B cell (primary cell): ENCODE measurements at places on chromosomes 1 and 21. TPM values are rescaled to one million over a fixed set of nuclear protein-coding genes. Genes with fewer than 3 reads are reported as not detected.

The CLCNKA gene
- 0.19 TPM in 1 of 2 replicates, not detected in the other for total RNA-seq

The SH2D2A gene
- total RNA-seq = 2.1 and 3.9 TPM in 2 replicates

The PRAMEF27 gene
- total RNA-seq = not detected in 2 replicates

The PLA2G2A gene
- total RNA-seq = not detected in 2 replicates

The HORMAD1 gene
- 1.1 and 2.1 TPM in 2 replicates for total RNA-seq

The REN gene
- not detected in 2 replicates for total RNA-seq

The NBPF6 gene
- total RNA-seq = not detected in 2 replicates

The RGS8 gene
- total RNA-seq = not detected in 2 replicates

The KRTAP12-4 gene
- not detected in 2 replicates for total RNA-seq

The CHD5 gene
- 0.07 and 0.20 TPM in 2 replicates for total RNA-seq

The ELK4 gene
- 143 and 151 TPM in 2 replicates for total RNA-seq

The MTR gene
- 49.1 and 50.4 TPM in 2 replicates for total RNA-seq
